ENCODE measurements at places on chromosomes 1 and 21.

GRCh38 chr1:114093624-114094362, 59.9 kb downstream of the SYT6 start:
- DNase-seq = no peak

DNA sequence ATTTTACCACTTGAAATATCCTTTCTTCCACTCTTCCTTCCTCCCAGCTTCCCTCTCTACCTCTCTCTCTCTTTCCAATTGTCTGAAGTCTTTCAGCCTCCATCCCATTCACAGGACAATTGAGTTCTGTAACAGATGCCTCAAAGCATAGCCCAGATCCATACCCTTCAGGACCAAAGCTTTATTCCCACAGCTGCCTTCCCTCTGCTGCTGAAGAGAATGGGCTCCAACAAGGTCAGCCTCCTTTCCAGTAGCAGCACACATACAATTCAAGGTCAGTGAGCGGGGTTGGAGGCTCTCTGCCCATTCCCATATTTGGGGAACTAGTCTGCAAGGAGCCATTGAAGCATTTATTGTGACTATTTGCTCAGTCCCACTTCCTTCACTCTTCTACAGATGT, 179.9 kb downstream of the DPYD start:
- DNase-seq = no peak

DNA sequence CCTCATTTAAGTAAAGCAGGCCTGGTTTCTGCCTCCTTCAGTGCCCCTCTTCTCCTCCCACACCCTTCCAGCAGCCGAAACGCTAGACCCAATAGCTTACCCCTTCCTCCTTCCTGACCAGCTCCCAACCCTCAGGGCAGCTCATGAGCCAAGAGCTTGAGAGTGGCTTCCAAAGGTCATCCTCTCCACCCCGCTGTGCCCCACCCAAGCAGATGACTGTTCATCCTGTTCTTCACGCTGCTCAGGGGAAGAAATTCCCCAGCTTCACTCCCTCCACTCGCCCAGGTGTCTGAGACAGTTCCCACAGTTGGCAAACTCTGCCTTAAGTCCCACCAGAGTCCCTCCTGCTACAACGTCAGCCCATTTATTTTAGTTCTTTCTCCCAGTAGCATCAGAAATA, 23.4 kb downstream of the ARHGEF19 start:
- DNase-seq = no peak

DNA sequence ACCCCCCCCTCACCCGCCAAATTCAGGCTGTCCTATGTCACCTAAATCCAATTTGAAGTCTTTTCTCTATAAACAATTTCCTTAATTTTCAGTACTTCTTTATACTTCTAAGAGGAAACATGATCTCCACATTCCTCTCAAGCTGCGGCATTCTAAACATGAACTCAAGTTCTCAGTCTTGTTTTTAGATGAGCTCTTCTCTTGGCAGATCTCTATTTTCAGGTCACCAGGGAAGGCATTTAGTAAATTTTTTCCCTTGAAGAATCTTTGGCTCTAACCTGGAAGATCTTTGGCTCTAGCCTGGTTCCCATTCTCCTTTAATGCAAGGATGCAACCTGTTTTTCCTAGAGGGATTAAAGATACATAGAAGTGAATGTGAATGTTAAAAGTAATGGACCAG, 193.4 kb downstream of the ATG4C start:
- no peak for DNase-seq

DNA sequence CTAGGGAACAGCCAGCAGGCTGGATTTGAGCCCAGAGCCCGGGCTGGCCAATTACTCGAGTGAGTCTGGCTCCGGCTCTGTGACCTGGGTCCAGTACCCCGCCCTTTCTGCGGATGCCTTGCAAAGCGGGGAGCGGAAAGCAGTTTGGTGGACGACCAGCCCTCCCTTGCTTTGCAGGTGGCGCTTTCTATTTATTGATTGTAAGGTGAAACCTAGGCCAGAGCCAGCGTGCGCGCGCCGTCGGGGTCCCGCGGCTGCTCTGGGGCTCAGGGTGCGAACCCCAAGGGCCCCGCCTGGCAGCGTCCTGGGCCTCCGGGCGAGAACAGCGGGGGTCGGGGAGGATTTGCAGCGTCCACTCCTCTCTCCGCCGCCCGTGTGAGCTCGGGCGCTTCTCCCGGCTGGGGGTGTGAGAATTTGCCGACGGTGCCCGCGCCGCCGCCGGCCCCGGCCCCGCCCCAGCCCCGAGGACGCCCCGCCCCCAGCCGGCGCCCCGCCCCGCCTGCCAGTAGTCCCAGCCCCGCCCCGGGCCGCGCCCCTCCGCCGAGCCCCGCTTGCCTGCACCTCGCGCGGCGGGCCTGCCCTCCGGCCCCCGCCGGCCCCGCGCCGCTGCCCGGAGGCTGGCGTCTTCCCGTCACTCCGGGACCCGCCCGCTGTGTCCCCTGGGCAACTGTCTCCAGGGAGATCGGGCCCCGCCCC, 37.6 kb downstream of the PIK3CD start:
- peak; percentile 74 for DNase-seq

- DNase-seq = peak; percentile 41
Observed at GRCh38 chr1:54081306-54082270, 28.2 kb downstream of the TCEANC2 start.

GRCh38 chr1:14247666-14248065, 350.8 kb upstream of the KAZN start:
- DNase-seq = no peak

DNA sequence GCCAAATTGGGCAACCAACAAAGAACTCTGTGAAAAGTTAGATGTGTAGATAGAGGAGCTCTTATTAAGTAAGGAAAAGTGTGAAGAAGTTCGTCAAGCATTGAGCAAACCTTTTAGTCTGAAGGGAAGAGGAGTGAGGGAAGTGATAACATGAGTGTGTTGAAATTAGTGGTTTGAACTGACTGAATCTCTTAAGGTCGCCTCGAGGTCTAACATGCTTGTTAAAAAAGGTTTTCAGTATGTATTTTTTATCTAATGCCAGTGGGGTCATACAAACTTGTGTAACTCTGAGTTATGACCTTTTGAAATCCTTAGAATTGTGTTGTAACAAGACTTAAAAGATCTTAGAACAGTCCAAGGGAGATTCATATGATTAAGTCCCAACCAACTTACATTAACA, 34.1 kb downstream of the SOAT1 start:
- no peak for DNase-seq

DNA sequence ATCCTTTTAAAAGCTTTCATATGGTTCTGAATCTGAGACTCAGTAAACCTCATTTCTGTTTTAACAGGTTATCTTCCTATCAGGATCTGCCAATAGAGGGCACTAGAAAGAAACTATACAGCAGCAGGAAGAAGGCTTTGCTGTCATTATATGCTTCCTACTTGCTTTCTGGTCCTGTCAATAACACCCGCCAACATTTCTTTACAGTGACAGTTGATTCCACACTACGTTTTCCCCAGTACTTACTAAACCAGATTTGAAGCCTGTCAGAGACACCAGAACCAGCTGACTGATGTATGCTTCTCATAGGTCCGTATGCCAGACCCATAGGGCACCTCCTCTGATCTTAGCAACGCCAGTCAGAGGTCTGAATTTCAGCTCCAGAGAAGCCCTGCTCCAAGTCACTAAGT, 341.0 kb upstream of the NEGR1 start:
- no peak for DNase-seq

GRCh38 chr1:213250041-213250440, 199.0 kb downstream of the RPS6KC1 start:
- no peak for DNase-seq

DNA sequence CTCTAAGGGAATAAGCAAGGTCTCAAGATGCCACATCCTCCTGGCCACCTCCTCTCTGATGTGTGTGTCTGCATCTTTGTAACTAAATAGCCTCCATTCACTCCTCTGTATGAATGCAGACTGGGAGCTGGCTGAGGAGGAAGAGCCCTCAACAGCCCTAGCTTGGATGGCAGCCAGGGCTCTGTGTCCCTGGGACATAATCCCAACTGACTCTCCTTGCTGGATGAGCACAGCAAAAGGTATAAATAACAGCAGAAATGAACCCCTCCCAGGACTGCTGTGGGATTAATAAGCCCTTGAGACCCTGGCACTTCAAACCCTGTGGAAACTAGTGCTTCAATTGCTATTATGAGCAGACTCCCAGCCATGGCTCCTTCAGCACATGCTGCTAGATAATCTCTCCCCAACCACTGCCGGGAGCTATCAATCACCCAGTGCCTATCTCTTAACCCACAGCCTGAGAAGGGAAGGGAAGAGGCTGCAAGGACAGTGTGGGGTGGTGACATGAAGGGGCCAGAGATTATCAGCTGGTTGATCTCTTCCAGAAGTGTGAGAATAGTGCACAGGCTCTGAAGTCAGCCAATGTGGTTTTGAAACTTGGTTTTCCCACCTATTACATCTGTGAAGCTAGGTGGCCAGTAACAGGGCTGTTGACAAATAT, 152.2 kb downstream of the TNR start:
- no peak for DNase-seq

GRCh38 chr1:194071205-194071604, 884.8 kb upstream of the B3GALT2 start:
- DNase-seq = no peak

GRCh38 chr1:44559913-44560312, 114.4 kb downstream of the TMEM53 start:
- no peak for DNase-seq

GRCh38 chr21:31092832-31093625, 54.8 kb upstream of the KRTAP19-8 start:
- no peak for DNase-seq

- DNase-seq = no peak
Observed at GRCh38 chr1:43705334-43705733, 2.0 kb upstream of the ST3GAL3 start.

- DNase-seq = no peak
Observed at GRCh38 chr1:15974855-15975254, 1.0 kb downstream of the ZBTB17 start.

- DNase-seq = no peak
Observed at GRCh38 chr1:241362350-241362749, 5.3 kb upstream of the RGS7 start.

GRCh38 chr21:23811805-23812204, 1795.5 kb downstream of the MRPL39 start:
- no peak for DNase-seq

DNA sequence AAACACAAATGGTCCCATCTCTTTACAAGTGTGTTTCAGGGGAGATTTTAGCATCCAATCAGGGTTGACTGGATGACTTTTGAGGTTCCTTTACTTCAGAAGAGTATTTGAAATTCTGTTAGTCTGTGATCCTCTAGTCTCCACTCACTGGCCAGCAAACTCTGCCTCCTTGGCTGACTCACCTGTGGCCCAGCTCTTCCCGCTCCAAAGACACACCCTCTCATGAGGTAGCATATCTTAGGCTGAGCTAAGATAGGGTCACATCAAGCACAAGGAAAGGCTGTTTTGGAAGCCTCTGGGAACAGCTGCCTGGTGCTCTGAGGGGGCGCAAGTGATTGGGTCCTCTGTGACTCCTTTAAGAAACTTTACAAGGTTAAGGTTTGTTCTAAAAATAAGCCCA, 102.3 kb upstream of the FGGY start:
- no peak for DNase-seq

GRCh38 chr1:219798283-219799030, 129.9 kb downstream of the SLC30A10 start:
- no peak for DNase-seq

- no peak for DNase-seq
Observed at GRCh38 chr1:114150016-114150415, 3.7 kb downstream of the SYT6 start.

DNA sequence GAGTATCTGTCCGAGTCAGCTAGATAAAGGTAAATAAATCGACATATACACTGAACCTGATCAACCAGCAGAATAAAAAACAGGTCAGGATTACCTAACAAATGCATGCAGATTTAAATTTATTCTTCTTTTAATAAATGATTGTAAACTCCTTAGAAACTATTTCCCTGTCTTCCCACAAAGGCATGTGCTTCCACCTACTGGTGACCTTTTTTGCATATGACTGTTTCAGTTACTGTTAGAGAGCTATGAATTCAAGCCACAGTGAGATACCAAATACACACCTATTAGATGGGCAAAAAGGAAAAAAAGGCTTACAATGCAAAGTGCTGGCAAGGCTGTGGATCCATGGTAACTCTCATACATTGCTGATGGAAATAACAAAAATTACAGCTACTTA, 957.4 kb upstream of the NCAM2 start:
- no peak for DNase-seq

DNA sequence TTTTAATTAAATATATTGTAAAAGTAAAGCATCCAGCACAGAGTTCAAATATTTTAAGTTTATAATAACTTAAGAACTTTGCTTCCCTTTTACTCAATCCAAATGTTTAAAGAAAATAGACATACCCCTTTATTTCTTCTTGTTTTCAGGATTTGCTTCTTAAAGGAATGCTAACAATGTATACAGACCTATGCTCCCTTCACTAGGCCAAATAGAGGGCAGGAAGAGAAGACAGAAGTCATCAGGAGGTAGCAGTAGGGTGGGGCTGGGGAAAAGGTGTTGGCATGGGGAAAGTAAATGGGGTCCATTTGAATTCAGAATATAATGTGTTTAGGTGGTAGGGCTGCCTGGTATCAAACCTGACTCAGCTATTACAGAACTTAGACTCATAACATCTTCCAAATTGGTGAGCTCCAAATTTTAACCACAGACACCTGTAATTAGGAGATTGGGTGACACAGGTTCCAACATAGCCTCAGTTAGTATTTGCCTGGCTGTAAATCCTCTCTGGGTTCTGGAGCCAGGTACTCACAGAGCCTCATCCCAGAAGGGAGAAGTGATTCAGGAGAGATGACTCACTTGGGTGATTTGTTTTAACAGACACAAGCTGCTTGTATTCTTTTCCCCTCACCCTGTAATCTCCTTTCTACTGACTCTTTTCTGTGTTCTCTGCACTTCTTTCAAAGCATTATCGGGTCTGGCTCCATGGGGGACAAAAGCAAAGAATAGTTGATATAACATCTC, 60.1 kb upstream of the DUSP10 start:
- DNase-seq = no peak

DNA sequence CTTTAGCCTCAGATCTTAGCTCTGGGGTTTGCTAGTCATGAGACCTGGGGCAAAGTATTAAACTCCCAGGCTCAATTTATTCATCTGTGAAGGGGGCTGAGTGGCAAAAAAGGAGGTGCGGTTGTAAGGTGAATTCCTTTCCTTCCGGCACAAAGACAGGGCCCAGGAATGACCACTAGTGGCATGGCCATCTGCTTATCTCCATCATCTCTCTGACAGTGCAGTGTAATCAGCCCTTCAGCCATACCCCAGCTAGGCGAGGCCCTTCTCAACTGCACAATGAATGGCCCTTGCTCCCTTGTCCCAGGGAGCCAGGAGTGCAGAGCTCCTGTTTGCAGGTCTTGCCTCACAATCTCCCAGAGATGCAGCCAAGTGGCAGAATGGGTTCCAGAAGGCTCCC, 5.6 kb upstream of the SLC26A9 start:
- DNase-seq = no peak

GRCh38 chr1:156481527-156481926, 19.0 kb downstream of the MEF2D start:
- DNase-seq = peak; percentile 28

GRCh38 chr1:235161685-235162327, 756 bp upstream of the RBM34 start:
- DNase-seq = no peak

DNA sequence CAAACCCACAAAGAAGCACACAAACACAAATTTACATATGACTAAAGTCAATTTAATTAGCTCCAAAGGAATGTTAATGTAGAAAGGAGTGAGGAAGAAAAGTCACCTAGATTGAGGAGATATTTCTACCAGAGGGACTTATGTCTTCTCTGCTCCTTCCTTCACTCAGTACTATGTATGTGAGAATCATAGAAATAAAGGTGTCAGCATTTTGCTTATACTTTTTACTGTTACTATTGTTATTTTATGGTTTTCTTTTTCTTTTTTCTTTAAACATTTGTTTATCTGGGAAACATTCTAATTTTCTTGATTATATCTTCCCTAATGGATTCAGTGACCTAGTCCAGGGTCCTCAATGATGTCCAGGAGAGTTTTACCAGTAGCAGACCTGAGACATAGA, 511.9 kb upstream of the NCAM2 start:
- DNase-seq = no peak

Data from central memory CD4-positive, alpha-beta T cell (primary cell).